ENCODE measurements at places on chromosomes 3 and 15.

GRCh38 chr3:54951405-54951804 lies 23.5 kb upstream of the LRTM1 start:
- DNase-seq: no peak

GRCh38 chr15:79451361-79451999 lies 19.3 kb downstream of the MINAR1 start:
- DNase-seq: no peak

- DNase-seq: peak; percentile 77
Observed at GRCh38 chr15:70091726-70092463, 5.8 kb downstream of the TLE3 start.

GRCh38 chr3:28101705-28102104 lies 139.7 kb upstream of the CMC1 start:
- DNase-seq: no peak

DNA sequence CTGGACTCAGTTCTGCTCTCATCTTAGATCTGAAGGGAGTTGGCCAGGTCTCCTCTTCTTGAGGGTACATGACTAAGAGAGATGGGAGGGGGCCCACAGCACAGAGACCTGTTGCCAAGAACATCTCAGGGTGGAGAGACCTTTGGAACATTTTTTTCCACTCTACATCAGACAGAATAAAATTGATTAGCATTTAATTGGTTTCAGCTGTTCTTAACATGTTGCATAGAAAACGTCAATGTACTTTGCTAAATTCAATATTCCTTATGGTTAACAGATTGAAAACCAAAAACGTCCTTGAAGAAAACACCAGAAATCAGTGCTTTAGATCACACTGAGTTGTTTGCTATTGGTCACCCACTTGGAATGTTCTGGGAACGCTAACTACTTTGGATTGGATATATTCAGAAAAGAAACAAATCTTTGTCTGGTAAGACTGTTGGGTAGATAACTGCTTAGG lies 36.4 kb upstream of the FSTL1 start:
- DNase-seq: no peak

DNA sequence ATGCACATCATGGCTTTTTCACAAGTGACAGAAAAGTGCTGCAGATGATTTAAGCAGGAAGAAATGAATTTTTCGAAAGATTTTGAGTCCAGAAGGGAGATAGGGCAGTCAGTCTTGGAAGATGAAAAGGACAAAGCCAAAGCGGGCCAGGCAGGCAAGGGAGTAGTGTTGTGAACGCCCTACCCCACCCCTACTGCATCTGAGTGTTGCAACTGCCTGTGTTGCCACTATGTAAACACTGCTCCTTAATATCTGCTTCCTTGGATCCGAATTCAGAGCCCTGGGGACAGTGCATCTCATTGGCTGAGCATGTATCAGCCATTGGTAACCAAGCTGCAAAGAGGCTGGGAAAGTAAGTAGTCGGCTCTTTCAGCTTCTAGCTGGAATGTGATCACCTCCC lies 39.0 kb downstream of the CNTN4 start:
- DNase-seq: no peak

DNA sequence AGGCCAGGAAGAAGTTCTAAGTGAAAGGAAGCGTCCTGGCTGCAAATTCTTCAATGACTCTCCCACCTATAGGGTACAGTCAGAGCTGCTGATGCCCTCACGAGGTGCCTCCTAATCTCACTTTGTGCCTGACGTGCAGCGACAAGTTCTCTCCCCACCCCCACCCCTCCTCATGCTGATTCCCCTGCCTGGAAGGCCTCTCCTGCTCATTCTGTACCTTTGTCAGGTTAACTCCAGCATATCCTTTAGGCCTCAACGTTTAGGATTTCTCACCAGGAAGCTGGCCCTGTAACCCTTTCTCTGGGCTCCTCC lies 25.0 kb downstream of the SLC12A8 start:
- no peak for DNase-seq

Data from NCI-H510A treated with DMSO at 0.1 percent for 48 hours (cell line).